ENCODE measurements at places on chromosomes 1 and 21.

GRCh38 chr21:45763074-45763473 is 119.5 kb downstream of the PCBP3 start:
- no peak for DNase-seq

DNA sequence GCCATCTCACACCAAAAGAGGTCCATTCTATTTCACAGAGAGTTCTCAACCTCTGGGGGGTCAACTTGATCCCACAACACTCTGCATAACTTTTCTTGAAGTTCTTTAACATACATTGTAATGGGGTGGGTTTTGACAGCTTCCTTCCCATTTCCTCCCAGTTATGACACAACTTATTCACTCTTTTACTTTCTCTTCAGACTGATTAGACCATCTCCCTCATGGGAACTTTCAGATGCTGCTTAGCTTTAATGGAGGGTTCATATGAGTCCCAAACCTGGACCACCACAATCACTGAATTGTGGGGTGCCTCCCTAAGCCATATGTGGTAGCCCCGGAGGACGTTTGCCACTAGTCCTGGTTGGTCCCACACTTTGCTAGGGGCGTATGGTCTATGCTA is 28.3 kb upstream of the KCNJ15 start:
- no peak for DNase-seq

DNA sequence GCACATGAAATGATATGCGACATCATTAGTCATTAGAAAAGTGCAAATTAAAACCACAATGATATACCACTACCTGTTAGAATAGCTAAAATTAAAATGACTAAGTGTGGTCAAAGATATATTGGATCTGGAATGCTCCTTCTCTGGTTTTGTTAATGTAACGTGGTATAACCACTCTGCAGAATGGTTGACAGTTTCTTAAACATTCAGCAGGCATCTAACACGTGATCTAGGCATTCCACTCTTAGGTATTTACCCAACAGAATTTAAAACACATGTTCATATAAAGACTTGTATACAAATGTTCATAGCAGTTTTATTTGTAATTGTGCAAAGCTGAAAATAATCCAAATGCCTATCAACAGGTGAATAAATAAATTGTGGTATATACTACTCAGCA is 165.0 kb upstream of the PLXNA2 start:
- DNase-seq = no peak

GRCh38 chr1:101506541-101507164 is 269.8 kb downstream of the S1PR1 start:
- DNase-seq = no peak

GRCh38 chr1:15900662-15901279 is 53.3 kb downstream of the SPEN start:
- no peak for DNase-seq

DNA sequence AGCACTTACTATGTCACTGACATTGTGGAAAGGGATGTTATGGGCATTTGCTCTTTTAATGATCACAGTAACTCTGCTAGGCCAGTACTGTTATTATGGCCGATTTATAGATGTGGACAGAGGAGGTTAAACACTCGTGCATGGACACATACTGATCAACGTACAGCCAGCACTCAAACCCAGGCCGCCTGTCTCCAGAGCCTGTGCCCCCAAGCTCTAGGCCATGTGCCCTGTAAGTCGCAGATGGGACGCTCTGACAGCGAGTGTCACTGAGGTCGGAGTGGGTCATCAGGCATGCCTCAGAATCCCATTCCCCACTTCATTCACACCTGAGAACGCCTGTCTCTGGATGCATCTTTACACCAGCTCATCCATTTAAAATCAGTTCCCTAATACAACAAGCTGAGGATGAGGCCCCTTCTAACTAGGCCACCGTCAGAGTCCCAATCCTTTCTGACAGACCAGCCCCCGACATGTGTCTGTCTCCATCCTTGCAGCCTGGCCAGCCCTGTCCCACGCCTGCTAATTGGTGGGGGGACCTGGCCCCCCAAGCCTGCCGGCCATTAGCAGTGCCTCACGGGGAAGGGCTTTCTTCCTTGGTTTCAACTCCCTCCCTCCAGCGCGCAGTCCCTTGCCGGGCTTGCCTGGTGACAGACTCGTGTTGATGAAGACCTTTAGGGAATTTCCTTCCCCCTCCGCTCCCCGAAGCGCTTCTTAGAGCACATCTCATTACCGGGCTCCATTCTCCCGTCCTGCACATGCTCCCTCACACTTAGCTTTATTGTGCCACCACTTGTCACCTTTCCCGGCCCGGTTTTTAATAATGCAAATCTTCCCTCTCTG is 436.8 kb downstream of the KIF26B start:
- no peak for DNase-seq

DNA sequence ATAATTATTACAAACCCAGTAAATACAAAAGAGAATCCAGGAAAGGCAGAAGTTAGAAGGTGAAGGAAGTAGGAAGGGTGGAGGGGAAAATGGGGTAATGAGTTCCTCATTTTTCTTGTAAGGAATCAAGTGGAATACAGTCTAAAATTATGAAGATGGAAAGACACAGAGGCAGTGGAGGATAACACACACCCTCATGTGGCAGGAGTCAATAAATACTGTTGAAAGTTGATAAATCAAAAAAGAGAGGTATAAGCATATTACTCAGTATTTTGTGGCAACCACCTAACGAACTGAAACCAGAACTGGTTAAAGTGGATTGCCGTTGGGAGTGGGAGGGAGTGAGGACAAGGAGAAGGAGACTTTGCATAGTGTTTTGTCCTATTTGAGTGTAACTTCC is 78.6 kb upstream of the SLC44A3 start:
- DNase-seq = no peak

GRCh38 chr1:90486996-90487395 is 230.1 kb downstream of the BARHL2 start:
- no peak for DNase-seq

DNA sequence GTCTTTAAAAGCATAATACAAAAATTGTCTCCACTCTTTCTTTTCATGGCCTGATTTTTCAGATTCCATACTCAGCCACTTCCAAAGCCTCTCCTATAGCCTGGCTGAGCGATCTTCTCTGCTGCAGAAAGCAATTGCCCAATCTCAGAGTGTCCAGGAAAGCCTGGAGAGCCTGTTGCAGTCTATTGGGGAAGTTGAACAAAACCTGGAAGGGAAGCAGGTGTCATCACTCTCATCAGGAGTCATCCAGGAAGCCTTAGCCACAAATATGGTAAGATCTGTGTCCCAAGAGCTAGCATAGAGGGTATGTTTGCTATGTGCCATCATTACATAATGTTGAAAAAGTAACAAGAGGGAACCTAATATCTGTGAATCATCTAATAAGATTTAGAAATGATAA is 130.7 kb upstream of the BMP8A start:
- DNase-seq = no peak

DNA sequence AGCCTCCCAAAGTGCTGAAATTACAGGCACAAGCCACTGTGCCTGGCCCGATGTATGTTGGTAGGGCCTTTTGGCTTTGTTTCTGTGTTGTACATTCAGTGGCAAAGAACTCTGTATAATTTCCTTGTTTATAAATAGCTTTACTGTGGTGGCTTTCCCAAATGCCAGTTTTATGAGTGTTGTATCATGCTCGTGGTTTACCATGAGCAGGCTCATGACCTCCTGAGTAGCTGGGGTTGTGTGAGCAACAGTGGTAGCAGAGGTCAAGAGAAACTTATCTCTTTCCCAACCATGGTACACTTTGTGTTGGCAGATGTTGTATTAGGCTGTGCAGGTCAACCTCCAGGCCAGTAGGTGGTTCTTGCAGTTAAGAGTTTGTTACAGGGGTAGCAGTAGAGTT is 420.4 kb upstream of the BEND5 start:
- no peak for DNase-seq

- DNase-seq = no peak
Measured at GRCh38 chr1:10865518-10866320, 69.3 kb upstream of the CASZ1 start.

DNA sequence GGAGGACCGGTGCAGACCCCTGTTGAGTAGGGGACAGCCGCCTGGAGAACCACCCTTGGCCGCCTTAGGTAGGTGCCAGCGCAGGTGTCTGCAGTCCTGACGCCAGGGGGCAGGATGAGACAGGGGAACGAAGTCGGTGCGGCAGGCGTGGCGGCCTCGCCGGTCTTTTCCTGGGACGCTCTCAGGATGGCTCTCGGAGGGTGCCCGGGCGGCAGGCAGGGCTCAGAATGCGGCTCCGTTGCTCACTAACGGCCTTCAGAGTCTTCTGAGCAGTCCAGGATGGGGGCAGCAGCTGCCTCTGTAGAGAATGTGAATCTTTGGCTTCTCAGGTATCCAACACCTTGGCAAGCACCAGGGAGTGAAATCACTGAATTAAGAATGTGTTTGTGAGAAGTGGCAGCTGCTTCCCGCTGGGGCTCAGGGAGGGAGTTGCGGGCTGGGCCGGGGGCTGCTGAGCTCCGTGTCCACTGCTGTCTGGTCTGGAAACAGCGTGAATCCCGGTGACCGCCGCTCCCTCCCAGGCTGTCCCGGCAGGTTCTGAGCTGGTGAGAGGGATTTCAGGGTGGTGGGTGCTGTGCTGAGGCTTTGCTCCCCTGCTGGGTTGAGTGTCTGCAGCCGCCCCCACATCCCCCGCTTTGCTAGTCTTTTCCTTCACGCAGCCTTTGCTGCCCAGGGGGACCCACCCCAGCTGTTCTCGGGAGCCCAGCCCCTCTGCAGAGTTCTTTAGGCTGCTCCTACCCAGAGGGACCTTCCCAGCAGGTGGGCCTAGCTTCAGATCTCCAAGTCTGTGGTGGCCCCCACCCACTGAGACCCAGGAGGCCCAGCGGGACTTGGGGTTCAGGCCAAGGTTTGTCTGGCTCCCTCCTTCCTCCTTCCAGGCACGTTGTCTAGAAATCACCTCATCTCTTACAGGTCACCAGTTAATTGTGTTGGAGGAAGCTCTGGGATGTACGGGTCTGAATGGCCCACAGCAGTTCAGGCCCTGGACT is 11.1 kb upstream of the C1orf174 start:
- DNase-seq = no peak

DNA sequence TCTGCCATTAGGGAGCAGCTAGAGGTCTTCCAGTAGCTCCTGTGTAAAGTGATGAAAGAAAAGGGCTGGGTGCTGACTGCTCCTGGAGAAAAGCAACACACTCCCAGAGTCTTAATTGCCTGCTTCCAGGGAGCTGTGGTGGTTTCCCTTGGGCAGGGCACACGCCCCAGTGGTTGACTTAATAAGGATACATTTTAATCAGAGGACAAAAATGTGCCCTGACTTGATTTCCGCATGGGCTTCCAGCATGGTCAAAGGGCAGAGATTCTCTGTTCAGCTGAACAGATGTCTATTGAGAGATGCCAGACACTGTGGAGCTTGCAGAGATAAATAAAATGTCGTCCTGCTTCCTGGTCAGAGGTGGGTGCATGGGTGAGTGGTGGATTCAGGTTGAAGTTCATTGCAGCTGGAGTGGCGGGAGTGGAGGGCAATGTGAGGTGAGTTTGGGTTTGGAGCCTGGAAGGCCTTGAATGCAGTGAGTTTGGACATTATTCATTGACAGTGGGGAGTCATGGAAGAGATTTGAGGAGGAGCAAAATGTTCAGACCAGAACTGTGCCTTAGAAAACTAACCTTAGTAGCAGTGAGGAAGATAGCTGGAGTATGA is 16.0 kb downstream of the QSOX1 start:
- DNase-seq = no peak

DNA sequence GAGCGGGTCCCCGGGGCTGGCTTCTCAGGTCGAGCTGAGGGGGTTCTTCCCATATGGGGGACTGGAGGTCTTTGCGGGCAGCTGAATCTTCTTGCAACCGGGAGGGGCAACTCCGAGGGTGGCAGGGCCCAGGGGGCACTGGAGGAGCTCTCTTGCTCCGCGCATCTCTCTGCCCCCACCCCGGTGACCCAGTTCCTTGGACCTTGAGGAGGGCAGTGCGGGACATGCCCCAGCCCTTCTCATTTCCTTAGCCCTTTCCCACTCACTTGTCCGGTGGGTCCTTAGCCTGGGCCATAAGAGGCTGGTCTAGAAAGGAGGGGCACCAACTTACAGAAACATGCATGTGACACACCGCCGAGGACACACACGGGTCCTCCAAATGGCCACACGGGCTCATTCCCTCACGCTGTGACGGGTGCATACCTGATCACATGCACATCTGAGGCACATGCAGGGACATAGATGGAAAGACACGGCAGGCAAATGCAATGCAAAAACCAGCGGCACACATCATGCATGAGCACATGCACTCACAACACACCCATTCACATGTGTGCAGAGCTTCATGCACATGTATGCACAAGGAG is 630 bp downstream of the HPCA start:
- no peak for DNase-seq

DNA sequence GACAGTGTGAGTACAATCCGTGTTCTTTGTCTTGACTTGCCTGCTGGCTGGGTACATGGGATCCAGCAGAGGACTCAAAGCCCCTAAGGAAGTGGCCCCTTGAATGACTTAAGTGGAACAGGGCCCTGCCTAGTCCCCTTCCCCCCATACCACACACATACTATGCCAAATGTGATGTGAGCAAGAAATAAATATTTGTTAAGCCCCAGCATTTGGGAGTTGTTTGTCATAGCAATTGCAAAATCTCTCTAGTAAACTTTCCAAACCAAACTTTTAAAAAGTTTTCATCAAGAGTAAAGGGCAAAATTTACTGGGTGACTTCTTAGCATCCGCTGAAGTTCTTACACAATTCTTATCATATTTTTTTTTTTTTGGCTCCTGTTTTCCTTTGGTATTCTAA is 32.5 kb upstream of the CACHD1 start:
- no peak for DNase-seq

GRCh38 chr21:44955141-44955797 is 15.4 kb downstream of the SLX9 start:
- no peak for DNase-seq

DNA sequence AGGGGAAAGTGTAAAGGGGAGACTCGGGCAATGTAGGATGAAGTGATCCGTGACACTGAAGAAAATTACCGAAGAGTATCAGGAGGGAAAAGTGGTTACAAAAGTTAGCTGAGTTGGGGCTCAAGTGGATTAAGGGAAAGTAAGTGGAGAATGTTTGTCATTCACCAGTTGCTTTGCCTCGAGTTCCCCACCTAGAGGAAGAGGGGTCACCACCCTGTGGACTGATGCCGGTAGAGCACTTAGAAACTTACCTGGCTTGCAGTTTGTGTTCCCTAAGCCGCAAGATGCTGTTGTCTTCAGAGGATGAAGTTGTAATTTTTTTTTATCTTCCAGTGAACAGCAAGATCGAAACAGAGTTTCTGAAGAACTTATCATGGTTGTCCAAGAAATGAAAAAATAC is 1.0 kb downstream of the PER3 start:
- DNase-seq = no peak

DNA sequence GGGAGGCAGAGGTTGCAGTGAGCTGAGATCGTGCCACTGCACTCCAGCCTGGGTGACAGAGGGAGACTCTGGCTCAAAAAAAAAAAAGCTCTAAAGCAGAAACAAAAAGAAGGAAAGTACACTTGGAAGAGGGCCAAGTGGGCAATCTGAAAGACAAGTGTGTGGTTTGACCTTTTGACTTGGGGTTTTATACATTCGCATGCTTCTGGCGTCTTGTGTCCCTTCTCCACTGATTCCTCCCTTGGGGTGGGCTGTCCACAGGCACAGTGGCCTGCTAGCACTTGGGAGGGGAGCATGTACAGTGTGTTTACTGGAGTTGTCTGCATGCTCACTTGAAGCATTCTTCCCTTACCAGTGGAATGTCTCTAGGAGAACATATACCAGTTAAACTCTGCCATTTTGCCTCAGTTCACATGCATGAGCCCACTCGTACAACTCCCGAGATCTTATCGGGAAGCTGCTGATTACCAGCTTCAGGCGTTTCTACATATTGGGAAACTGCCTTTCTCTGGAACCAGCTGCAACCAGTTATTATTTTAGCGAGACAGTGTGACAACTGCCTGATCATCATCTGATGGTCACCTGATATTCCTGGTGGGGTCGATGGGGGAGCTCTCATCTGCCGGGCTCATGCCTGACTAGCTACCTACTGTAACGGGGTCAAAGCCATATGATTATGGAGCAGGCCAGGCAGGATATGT is 113.5 kb upstream of the ZNF678 start:
- DNase-seq = no peak

All from cortex of kidney (tissue), 1 donor.